ENCODE measurements at places on chromosomes 7 and 10.

DNA sequence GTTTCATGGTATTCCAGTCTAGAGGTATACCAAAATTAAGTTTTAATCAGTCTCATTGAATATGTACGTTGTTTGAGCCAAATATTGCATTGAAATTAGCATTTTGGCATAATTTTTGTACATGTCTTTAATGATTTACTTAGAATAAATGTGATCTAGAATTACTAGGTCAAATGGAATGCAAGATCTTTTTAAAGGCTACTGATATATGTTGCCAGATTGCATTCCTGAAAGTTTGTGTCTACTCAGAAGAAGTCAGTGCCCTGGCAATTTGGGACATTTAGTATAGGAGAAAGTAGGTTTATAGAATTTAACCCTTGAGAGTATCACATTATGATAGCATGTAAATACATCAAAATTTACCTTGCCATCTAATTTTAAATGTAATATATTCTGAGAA lies 32.4 kb downstream of the KMT2E start:
- H3K27me3 ChIP-seq, result no peaks in the 10 kb centered on the region
- H3K4me3 ChIP-seq, result no peak overlapping the region
- no peak for DNase-seq
- peaks cover 31% of the 10 kb centered on the region for H3K36me3 ChIP-seq
- peaks cover 24% of the 10 kb centered on the region for H3K4me1 ChIP-seq
- H3K27ac ChIP-seq, result peak overlapping the region; percentile 28

- H3K27ac ChIP-seq, result no peak overlapping the region
- H3K27me3 ChIP-seq, result peaks cover 2% of the 10 kb centered on the region
- peaks cover 18% of the 10 kb centered on the region for H3K36me3 ChIP-seq
- peak overlapping the region; percentile 78 for H3K4me3 ChIP-seq
- H3K4me1 ChIP-seq, result peaks cover 52% of the 10 kb centered on the region
Observed at GRCh38 chr7:5232874-5233273, 42.8 kb downstream of the WIPI2 start.

- H3K4me3 ChIP-seq, result no peak overlapping the region
- no peak for DNase-seq
- peaks cover 10% of the 10 kb centered on the region for H3K4me1 ChIP-seq
- H3K27ac ChIP-seq, result no peak overlapping the region
Observed at GRCh38 chr10:112539340-112539739, 92.3 kb downstream of the VTI1A start.

DNA sequence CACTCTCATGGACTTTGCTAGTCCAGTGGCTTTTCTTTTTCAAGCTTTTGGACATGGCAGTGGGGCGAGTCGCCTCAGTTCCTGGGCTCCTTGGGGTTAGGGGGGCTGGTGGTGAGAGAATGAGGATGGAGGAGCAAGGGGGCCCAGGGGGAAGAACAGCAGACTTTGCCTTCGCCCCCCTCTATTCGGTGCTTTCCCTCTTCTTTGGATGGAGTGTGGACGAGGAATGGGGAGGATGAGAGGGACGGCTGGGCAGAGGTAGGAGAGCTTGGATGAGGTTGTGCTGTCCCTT lies 255 bp downstream of the MAGI2 start:
- DNase-seq, result no peak
- peaks cover 4% of the 10 kb centered on the region for H3K4me1 ChIP-seq
- no peak overlapping the region for H3K27ac ChIP-seq
- no peak overlapping the region for H3K4me3 ChIP-seq
- peaks cover 15% of the 10 kb centered on the region for H3K27me3 ChIP-seq

DNA sequence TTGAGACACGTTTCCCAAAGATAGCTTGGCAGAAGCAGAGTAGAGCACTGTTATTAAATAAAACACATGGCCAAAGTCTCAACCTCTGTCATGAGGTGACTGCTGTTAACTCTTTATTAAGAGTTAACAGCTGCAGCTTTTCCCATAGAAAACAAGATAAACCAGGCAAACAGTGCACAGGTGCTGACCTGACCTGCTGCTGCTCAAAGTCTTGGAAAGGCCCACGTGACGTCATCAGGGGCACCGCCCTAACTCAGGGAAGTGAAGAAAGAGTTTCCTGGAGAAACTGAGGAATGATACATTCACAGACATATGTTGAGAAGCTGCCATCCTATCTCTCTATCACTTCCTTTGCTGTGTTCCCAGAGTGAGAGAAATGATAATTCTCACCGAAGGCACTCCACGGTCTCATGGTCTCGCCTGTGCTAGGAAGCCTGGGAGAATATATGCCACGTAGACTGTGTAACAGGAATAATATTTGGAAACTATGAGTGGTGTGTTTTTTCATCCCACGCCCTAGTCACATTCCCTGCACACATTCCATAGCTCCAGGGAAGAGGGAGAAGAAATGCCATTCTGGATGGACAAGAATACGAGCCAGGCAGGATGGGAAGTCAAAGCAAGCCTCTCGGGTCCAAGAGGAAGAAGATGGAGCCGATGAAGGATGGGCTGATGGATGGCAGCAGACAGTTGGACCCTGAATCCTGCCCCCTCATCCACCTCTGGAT lies 146.2 kb upstream of the NFE2L3 start:
- no peak for DNase-seq
- peaks cover 40% of the 10 kb centered on the region for H3K27me3 ChIP-seq
- H3K27ac ChIP-seq, result no peak overlapping the region
- peaks cover 1% of the 10 kb centered on the region for H3K4me1 ChIP-seq

- DNase-seq, result no peak
- H3K4me1 ChIP-seq, result peaks cover 9% of the 10 kb centered on the region
- H3K36me3 ChIP-seq, result peaks cover 29% of the 10 kb centered on the region
- no peak overlapping the region for H3K27ac ChIP-seq
- no peaks in the 10 kb centered on the region for H3K27me3 ChIP-seq
- no peak overlapping the region for H3K4me3 ChIP-seq
Observed at GRCh38 chr10:14527915-14528314, 197.2 kb upstream of the FRMD4A start.

- DNase-seq, result no peak
- peaks cover 27% of the 10 kb centered on the region for H3K27me3 ChIP-seq
- H3K27ac ChIP-seq, result no peak overlapping the region
- H3K4me3 ChIP-seq, result peak overlapping the region; percentile 22
- H3K36me3 ChIP-seq, result no peaks in the 10 kb centered on the region
Observed at GRCh38 chr10:103855852-103856796, 748 bp upstream of the SH3PXD2A start.

DNA sequence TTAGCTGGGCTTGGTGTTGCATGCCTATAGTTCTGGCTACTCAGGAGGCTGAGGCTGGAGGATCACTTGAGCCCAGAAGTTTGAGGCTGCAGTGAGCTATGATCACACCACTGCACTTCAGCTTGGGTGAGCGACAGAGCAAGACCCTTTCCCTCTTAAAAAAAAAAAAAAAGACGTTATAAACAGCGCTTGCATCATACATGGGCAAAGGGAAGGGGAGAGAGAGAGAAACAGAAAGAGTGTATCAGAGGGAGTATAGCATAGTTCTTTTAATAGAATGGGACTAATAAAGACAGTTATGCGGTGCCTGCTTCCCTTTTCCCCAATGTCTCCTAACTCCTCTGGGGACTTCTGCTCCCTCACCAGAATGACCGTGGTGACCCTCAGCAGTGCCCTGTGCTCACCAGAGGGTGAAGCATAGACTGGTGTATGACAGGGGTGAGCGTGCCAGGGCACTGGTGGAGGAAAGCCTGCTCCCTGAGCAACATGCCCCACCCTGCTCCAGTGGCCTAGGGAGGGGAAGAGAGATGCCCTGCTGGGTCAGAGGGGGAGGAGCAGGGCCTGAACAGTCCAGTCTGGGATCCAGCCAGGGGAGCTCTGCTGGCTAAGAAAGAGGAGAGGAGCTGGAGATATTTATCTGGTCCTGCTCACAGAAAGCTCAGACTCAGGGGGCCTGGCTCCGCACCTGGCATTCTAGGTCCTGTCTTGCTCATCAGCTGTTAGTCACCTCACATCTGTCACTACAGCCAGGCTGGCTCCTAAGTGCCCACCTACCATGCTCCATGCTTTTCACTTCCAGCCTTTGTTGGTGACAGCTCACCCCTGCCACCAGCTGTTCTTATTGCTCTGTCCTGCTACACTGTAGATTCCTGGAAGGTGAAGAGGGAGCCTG lies 2.2 kb downstream of the PDZD7 start:
- DNase-seq, result no peak
- H3K27me3 ChIP-seq, result peaks cover 11% of the 10 kb centered on the region
- H3K27ac ChIP-seq, result no peak overlapping the region
- peaks cover 15% of the 10 kb centered on the region for H3K4me1 ChIP-seq
- H3K4me3 ChIP-seq, result no peak overlapping the region

DNA sequence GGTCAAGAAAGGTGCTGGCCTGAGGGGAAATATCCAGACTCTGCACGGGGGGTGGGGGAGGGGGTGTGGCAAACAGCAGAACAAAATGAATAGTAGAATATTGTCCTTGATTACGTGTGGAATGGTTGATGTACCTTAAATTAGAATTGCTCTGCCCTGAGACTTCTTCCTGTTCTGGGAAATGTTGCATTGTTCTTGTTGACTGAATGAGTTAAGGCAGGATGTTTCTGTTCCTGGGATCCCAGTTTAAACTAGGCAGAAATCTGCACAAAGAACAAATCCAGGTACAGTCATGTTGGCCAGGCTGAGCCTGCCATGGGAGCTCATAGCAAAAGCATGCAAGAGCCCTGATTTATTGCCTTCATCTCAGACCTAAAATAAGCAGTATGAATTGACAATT lies 558.7 kb upstream of the VSTM2A start:
- no peaks in the 10 kb centered on the region for H3K27me3 ChIP-seq
- peaks cover 3% of the 10 kb centered on the region for H3K4me1 ChIP-seq
- H3K4me3 ChIP-seq, result no peak overlapping the region
- no peak for DNase-seq
- no peak overlapping the region for H3K27ac ChIP-seq
- H3K36me3 ChIP-seq, result no peaks in the 10 kb centered on the region

DNA sequence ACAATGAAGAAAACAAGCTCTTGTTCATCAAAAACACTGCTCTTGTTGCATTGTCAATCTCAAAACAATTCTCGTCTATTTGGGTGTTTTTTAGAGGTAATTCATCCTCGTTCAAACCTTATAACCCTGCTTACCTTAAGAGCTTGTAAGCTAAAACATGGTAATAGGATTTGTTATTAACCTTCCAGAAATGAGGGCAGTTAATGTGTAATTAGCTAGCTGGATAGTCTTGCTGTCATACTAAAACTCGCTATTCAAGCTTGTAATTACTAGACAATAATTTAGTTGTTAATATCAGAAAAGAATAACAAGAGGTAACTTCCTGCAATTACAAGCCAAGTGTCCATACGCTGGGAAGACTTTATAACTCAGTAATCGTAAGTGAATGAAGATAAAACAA lies 101.6 kb downstream of the UBE2H start:
- H3K36me3 ChIP-seq, result peaks cover 5% of the 10 kb centered on the region
- no peaks in the 10 kb centered on the region for H3K27me3 ChIP-seq
- DNase-seq, result no peak
- H3K4me3 ChIP-seq, result no peak overlapping the region

- no peaks in the 10 kb centered on the region for H3K36me3 ChIP-seq
- H3K27me3 ChIP-seq, result peaks cover 3% of the 10 kb centered on the region
- H3K27ac ChIP-seq, result no peak overlapping the region
- no peak overlapping the region for H3K4me3 ChIP-seq
Observed at GRCh38 chr10:78196964-78197363, 163.3 kb downstream of the RPS24 start.

- H3K4me3 ChIP-seq, result no peak overlapping the region
- H3K27ac ChIP-seq, result no peak overlapping the region
- peaks cover 3% of the 10 kb centered on the region for H3K27me3 ChIP-seq
- no peaks in the 10 kb centered on the region for H3K36me3 ChIP-seq
Observed at GRCh38 chr7:26425655-26426054, 134.0 kb downstream of the SNX10 start.

GRCh38 chr10:132107186-132107948 lies 41.6 kb downstream of the JAKMIP3 start:
- no peak overlapping the region for H3K27ac ChIP-seq
- no peaks in the 10 kb centered on the region for H3K36me3 ChIP-seq
- H3K27me3 ChIP-seq, result peaks cover 6% of the 10 kb centered on the region
- H3K4me1 ChIP-seq, result no peaks in the 10 kb centered on the region

- H3K4me3 ChIP-seq, result no peak overlapping the region
- H3K4me1 ChIP-seq, result no peaks in the 10 kb centered on the region
- no peaks in the 10 kb centered on the region for H3K36me3 ChIP-seq
- DNase-seq, result no peak
Observed at GRCh38 chr7:52635021-52635420, 400.4 kb upstream of the POM121L12 start.

GRCh38 chr10:61112771-61113170 lies 168.8 kb upstream of the RHOBTB1 start:
- DNase-seq, result no peak
- H3K27me3 ChIP-seq, result no peaks in the 10 kb centered on the region
- H3K4me1 ChIP-seq, result no peaks in the 10 kb centered on the region
